ENCODE measurements at places on chromosomes 13 and 19.

DNA sequence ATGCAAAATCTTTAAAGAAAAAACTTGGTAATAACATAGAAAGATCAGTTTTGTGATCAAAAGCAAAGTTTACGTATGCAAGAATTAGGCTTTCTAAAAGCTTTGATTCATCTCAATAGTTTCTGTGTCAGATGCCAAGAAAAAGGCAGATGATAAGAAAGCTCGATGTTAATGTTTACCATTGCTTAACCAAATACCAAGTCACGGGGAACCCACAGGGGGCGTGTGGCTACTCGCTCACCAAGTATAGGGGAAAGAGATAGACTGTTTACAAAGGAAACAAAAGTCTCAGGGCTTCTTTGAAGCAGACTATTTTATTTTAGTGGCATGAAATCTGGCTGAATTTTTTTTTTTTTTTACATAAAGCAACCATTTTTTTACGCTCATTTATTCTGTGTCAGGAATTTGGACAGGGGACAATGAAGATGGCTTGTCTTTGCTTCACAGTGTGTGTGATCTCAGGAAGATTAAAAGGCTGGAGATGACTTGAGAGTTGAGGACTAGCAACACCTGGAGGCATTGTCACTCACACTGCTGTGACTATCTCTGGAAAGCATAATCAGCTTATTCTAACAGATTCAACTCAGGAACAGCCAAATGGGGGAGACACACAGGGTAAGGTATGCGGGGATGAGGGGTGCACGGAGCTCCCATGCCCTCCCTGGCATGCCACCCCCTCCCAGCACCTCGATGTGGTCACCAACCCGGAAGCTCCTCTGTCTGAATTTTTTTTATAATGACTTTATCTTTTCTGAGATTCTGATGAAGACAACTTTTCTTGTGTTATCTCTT lies 24.9 kb downstream of the RCBTB1 start:
- DNase-seq = no peak

- peak; percentile 77 for DNase-seq
Measured at GRCh38 chr19:46016426-46017094, 6.3 kb downstream of the PGLYRP1 start.

DNA sequence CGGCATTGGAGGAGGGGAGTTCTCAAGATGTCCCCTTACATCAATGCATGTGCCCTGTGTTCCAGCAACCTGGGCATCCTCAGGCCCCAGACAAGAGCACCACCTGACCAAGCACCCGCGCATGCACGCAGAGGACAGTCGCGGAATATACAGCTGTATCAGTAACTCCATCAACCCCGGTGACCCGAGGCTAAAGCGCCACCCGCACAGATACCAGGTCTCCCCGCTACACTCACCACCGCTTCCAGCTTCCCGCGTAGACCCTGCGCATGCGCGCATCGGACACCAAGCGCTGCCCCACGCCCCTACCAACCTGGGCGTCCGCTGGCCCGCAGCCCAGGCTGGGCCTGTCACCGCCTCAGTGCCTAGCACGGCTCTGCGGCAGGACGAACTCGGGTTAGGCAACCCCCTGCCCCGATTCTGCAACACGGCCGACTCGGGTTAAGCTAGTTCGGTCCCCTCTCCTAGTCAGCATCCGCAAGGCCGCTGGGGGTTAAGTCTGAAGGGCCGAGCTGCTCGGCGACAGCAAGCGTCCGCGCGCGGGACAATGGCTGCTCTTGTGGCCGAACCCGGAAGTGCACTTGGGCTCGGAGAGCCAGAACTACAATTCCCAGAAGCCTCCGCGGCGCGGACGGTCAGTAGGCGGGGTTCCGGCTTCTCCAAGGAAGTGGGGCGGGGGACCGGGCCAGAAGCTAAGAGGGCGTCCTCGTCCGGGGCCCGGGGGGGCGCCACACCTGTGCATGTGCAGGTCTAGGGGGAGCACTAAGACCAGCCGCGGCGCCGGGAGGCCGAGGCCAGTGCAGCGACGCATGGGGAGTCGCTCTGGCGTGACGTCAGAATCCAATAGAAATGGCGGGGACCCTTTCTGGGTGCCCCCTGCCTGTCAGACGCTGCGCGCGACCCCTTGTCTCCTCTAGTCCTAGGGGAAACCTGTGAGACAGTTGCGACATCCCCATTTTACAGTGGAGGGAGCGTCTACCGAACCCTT lies at the start of gene ZNF180:
Gene ZNF180, minus strand, starts transcription at position 561 of the 988 bp plus-strand sequence. CDS start 3,188 bp downstream, outside the sequence.
- DNase-seq = peak; percentile 96

DNA sequence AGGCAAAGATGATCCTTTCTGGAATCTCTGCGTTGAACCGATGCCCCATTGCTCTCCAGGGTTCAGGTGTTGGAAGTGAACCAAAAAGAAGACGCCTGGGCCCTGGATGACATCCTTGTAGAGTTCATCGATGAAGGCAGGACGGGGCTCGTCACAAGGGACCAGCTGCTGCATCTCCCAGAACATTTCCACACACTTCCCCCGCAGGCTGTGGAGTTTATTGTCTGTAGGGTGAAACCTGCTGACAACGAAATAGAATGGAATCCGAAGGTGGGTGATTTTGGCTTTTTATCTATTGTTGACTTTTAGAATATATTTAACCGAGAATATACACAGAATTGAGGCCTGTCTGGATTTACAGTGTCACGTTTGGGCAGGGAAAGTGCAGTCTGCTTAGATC lies 58.4 kb downstream of the SLC7A9 start:
- DNase-seq = no peak

DNA sequence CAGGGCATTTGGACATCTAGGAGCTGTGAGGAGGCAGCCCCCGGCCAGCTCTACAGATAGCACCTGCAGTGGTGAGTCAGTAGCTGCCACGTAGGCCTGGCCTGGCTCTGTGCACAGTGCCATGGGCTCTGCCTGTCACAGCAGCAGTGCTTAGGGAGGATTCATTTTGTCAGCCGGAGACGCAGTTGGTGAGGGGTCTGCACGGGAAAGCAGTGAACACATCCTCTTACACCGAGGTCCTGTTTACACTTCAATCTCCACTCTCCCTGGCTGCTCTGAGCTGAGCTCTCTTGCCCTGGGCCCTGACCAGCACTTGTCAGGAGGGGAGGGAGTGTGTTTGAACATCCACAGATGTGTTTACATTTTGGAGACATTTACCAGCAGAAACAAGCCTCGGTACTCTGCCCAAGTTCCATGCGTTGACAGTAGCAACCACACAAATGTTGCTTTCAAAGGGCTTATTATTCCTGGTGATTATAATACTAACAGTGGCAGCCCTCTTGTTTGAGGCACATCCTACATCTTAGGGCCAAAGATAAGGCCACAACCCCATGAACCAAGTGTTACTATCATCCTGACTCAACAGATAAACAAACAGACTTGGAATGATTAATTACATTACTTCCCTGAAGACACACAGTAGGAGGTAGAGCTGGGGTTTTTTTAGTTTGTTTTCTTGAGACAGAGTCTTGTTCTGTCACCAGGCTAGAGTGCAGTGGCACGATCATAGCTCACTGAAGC lies 148.9 kb downstream of the USP12 start:
- no peak for DNase-seq

- no peak for DNase-seq
Measured at GRCh38 chr13:72368031-72368430, 359.4 kb downstream of the MZT1 start.

- DNase-seq = no peak
Measured at GRCh38 chr19:6224308-6224675, 55.5 kb downstream of the MLLT1 start.

DNA sequence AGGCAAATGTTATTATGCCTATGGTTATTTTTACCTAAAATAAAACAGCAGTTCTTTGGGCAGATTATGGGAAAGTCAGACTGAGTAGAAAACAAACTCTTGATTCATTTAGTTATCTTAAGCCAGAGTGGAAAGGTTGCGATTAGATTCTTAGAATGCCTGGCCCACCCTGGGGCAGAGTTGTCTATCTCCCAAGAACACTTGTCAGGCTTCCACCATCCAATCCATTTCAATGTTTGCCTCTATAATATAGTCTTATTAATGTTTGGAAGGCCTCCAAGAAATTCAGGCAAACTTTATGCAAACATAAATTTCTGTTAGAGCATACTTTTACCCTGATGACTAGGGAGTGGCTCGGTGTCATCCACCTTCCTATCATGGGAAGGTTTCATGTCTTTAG lies 207.0 kb downstream of the SLITRK6 start:
- DNase-seq = no peak

DNA sequence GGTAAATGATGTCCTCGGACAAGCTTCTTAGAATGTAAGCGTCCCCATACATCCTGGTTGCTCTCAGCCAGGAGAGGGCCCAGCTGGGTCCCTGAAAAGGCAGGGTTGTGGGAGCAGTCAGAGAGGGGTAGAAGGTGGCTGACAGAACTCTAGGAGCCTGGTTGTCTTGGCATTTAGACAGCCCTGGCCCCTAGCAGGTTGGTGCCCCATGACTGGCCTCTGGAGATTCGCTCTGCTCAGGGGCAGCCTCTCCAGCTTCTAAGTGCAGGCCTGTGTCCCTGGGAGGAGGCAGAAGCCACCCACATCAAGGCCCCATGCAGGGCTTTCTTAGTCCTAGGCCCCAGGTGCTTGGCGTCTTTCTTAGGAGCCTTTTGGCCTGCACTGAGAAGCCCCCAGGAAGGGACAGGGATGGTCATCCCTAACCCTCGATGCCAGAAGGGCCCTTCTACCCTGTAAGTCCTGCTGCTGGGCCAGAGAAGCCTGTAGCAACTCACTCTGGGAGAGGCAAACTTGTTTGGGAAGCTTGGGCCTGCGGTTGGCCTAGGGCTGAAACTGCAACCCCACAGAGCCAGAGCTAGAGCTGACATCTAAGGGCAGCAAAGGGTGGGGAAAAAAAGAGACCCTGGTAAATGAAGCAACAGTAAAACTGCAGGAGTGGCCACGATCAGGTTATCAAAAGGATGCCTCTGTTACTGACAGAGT lies 2.8 kb upstream of the CDX2 start:
- DNase-seq = no peak

GRCh38 chr19:5974721-5975387 lies 3.1 kb downstream of the RANBP3 start:
- DNase-seq = peak; percentile 15

DNA sequence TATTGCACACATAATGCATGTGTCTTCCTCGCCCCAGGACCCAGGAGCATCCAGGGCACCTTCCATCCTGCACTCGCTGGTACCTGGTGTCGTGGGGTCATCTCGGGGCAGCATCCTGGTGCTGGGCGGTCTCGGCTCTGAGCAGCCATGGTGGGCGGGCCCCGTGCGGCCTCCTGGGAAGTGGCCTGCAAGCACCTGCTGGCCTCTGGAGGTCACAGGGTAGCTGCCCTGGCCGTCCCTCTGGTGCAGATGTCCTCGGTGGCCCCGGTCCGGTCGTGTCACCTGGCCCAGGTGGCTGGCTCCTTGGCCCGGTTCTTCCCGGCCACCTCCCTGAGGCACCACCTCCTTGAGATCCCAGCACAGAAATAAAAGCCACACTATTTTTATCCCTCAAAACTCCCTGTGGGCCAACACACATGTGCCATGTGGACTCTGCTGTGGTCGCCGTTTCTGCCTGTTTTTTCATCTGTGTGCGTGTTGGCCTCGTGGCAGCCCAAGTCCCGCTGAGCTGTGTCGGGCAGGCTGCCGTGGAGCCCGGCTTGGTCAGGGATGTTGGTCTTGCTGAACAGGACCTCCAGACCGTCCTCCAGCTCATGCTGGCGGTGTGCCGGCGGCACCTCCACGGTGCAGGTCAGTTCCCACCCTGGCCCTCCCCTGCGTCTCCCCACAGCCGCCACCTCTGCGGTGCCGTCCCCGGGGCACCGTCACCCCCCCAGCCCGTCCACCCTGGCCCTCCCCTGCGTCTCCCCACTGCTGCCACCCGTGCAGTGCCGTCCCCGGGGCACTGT lies 5.0 kb upstream of the GZMM start:
- no peak for DNase-seq

- no peak for DNase-seq
Measured at GRCh38 chr19:54905803-54906511, at the start of gene NCR1. TSS of gene NCR1 (plus strand) at chr19:54906148. CDS start at chr19:54906188, 40 bp downstream.

GRCh38 chr13:51298812-51299211 lies 40.7 kb upstream of the SERPINE3 start:
- DNase-seq = no peak

DNA sequence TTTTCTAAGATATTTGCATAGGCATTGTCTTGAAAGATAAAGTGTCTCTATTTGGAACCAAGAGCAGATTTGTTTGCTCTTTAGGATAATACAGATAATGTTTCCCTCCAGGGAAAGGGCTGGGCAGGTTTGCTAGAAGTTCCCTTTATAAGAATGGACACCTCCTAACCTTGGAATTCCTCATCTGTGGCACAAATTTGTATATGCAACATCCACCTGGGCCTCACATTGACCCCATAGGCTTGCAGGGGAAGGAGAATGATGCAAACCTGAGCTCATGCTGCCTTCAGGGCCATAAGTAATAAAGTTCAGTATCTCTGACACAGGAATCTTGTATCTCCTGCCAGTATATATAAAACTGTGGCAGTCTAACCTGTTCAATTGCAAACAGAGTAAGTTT lies 508.4 kb upstream of the MIR17HG start:
- no peak for DNase-seq

DNA sequence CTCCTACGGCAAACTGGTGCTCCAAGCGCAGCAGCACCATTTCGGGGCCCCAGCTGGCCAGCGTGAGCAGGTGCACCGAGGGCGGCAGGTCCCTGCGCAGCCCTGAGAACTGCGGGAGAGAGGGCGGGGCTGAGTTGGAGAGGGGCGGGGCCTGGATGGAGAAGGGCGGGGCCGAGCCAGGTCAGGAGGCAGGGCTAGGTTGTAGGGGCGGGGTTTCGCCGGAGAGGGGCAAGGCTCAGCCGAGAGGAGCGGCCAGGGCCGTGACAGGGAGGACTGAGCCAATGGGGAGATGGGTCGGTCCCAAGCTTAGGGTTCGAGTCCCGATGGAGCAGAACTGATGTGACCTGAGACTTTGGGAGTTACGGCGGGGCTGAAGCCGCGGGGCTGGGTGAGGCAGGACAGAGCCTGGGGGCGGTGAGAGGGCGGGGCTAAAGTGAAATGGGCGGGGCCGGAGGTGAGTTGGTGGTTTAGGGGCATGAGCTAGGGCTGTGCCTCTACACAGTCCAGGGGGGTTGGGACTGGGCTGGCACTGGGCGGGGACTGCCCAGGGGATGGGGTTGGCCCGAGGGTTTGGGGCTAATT lies 19.0 kb downstream of the MAN2B1 start:
- DNase-seq = no peak

- DNase-seq = no peak
Measured at GRCh38 chr13:22195726-22196125, 524.9 kb downstream of the FGF9 start.

DNA sequence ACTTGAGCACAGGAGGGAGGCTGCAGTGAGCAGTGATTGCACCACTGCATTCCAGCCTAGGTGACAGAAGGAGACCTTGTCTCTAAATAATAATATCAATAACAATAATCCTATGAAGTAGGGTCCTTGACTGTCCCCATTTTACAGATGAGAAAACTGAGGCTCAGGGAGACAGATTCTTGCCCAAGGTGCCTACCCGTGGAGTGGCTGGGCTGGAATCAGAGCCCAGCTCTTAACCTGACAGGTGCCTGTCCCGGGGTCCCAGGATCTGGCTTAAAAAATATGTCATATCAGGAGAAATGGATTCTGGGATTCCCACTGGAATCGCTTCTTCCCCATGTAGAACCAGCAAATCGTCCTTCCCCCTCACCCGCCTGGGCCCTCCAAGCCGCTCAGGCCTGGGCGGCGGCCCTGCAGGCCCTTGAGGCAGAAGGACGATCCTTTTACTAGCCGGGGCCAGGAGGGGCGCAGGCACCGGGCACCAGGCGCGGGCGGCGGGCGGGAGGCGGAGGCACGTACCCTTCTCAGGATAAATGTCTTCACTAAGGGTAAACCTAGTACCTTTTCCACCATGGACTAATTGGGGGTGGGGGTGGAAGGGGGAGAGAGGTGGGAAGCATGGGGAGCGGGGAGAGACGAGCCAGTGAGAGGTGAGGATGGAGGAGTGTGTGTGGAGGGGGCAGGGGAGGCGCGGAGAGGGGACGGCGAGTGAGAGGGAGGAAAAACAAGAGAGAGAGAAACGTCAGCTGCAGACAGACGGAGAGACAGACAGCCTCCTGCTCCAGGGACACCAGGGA lies 60.6 kb downstream of the COLGALT1 start:
- no peak for DNase-seq
